ENCODE measurements at places on chromosomes 12 and 14.

- no peak for DNase-seq
These were observed 54.9 kb downstream of the TRMT5 start for GRCh38 chr14:60926002-60926401.

- no peak for DNase-seq
These were observed 215.8 kb downstream of the PHLDA1 start for GRCh38 chr12:75815756-75816155.

- peak; percentile 1 for DNase-seq
These were observed 383.3 kb downstream of the ALG10 start for GRCh38 chr12:34405286-34406227.

GRCh38 chr12:94109160-94109559 is 39.2 kb upstream of the PLXNC1 start:
- peak; percentile 40 for DNase-seq

DNA sequence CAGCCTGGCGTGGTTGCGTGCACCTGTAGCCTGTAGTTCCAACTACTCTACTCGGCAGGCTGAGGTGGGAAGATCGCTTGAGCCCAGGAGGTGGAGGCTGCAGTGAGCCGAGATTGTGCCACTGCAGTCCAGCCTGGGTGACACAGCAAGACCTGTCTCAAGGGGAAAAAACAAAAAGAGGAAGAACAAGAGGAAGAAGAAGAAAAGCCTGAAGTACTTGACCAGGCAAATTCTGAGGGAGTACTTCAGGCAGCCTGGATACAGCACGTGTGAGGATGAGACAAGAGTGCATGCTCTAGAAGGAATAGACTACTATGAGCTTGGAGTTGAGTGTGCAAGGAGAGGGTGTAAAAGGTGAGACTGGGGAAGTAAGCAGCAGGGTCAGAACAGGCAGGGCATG is 1.8 kb downstream of the GDF3 start:
- DNase-seq = no peak
